ENCODE measurements at places on chromosomes 2 and 18.
A peak's percentile ranks its signal among the peaks of the same experiment; 100 is the strongest.

DNA sequence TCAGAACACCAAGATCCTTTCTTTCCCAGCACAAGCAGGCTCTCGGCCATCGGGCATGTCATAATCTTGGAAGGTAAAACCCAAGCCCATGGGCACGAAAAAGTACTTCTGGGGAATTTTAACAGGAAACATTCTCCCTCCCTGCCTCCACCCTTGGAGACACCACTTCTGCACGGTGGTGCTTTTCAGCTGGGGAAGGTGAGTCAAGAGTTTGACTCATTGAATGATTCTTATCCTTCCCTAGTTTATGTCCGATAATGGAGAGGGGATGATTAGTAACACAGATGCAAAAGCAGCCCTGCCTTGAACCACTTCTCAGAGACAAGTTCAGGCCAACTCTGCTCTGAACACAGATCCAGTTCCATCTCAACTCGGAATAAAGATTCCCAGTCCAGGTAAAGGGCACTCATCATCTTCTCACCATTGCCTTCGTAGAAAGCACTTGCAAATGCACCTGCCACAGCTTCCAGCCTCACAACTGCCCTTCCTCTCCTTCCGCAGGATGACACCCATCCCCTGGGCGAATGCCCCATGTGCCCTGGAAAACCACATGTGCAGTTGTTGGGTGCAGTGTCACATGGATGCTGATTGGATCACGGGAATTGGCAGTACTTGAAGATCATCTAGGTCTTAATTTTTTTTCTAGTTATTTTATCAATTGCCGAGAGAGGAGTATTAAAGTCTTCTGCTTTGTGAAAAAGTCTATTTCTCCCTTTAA lies 136.2 kb downstream of the PXDN start:
- no peak for DNase-seq

- DNase-seq, result no peak
Observed at GRCh38 chr18:48407358-48407757, 1.8 kb downstream of the ZBTB7C start.

DNA sequence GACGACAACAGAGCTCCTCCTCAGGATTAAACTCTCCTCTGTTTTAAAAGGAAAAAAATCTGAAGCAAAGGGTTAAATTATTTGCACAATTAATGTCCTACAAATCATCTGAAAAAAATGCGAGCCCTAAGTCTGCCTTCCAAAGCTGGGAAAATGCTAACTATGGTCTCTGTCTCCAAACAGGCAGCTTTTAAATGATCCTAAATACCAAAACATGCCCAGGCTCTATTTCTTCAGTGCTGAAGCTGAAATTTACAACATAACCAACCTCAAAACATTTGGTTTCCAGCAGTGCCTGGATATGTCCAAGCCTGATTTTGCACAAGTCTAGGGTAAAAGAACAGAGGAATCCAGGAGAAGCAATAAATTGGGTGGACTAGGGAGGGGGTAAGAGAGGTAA lies 57.2 kb downstream of the LBH start:
- DNase-seq, result no peak

GRCh38 chr18:13035249-13035914 lies 44.2 kb downstream of the CEP192 start:
- DNase-seq, result no peak

DNA sequence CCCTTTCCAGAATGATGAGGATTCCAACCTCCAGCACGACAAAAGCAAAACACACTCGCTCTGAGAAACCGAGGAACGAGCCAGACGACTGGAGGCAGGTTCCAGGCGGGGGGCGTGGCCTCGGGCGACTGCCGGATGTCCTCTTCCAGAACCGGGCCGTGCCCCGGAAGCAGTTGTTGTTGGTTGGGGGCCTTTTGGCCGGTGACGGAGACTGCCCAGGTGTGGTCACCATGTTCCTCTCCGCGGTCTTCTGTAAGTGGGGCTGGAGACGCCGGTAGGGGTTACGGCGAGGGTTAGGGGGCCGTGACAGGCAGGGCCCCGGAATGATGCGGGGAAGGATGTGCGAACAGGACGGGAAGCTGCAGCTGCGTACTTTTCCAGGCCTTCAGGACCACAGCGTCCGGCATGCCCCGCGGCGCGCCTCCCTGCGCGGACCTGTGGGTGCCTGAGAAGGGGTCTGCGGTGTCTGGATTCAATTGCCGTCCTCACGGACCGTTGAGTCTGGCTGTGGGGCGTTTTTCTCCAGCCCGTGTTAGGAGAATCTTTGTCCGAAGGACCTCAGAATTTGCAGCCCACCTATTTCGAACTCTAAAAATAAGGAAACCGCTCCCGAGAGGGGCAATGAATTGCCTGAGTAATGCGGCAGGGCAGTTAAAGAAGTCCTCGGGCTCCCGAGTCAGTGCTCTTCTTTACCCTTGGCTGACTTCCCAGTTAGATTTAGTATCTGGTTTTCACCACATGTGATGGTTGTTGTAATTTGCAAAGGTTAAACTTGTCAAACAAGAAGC lies at the start of gene MRPL33:
Gene MRPL33, plus strand, starts transcription at position 172 of the 788 bp plus-strand sequence. Its CDS starts 59 bp downstream, at position 231.
- DNase-seq, result peak; percentile 91

GRCh38 chr2:8219631-8220355 lies 462.1 kb upstream of the ID2 start:
- DNase-seq, result no peak

DNA sequence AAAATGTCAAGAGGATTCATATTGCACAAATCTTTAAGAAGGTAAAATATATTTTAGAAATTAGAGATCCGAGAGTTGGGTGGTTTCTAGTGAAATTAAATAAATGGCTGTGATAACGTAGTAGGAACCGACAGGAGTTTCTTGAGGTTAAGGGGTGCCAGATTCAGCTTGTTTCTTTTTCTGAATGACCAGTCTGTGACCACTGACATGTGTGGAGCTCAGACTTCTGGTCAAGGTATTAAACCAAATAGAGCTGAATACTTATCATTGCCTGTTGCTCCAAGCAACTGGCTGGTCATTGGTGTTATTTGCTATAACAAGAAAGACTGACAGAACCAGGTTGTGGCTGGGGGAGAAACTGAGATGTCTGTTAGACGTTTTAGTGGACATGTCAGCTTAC lies 408.2 kb upstream of the HS6ST1 start:
- no peak for DNase-seq

DNA sequence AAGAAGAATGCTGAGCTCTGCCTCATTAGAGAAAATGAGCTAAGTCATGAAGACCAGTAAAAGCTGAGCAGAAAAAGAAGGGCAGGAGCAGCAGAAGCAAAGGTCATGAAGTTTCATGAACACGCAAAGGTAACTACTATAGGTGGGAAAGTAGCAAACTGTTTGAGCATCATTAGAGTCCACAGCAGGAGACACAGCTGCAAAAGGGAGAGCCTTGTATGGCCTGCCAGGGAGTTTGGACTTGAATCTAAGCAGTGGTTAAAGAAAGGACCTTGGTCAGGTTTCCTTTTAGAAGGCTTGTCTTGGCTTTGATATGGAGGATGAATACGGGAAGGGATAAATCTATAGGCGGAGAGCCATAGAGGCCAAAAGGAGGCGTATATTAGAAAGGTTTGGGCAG lies 34.0 kb downstream of the DAPL1 start:
- no peak for DNase-seq

DNA sequence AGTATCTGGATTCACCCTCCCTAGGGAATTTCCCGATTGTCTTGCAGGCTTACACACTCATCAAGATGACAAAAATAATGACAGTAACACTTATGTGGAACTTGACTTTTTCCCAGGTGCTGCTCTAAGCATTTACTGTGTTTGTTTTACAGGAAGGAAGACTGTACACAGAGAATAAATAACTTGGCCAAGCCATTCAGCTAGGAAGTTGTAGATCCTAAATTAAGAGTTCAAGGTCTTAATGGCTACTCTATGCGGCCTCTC lies 549 bp upstream of the DPP4 start:
- DNase-seq, result no peak

- no peak for DNase-seq
Observed at GRCh38 chr18:5250603-5251002, 44.9 kb downstream of the ZBTB14 start.

- DNase-seq, result no peak
Observed at GRCh38 chr2:98468621-98469236, 24.1 kb downstream of the INPP4A start.

- DNase-seq, result no peak
Observed at GRCh38 chr2:132978840-132979239, 308.8 kb upstream of the LYPD1 start.

GRCh38 chr2:26011990-26012856 lies 21.7 kb upstream of the RAB10 start:
- DNase-seq, result no peak

GRCh38 chr18:48504819-48505218 lies 34.0 kb upstream of the CTIF start:
- no peak for DNase-seq

DNA sequence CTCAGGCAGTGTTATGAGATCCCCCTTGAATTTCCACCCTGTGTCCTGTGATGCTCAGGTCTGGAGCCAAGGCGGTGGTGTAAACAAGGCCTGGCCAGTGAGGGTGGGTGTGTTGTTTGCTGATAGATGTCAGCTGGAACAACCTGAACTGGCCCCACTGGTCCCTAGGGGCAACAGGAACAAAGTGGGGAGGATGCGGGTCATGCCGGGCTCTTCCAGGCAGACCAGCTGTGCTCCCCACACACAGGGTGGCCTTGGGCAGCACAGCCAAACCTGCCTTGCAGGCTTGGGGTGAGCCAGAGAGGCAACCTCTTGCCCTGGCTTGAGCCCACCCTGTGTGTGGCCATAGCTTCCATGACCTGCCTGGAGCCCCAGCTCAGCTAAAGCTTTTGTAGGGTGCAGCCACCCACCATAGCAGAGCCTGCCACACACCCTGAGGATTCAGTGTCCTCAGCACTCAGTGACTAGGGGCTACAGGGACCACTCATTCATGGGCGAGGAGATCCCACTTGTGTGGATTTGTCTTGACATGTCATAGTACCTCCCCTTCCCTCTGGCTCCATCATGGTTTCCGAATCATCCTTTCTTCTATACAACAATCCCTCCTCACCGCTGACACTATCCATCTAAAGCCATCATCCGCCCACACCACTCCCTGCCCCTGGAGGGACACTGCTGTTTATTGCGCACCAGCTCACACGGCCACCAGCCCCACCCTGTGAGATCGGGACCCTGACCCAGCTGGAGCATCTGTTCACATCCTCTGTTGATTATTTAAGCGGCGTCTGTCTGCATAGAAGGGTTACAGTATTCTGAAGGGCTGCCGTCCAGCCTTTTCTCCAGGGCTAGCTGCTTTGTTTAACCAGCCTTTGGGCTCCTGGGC lies 268.8 kb downstream of the CYP26B1 start:
- no peak for DNase-seq

DNA sequence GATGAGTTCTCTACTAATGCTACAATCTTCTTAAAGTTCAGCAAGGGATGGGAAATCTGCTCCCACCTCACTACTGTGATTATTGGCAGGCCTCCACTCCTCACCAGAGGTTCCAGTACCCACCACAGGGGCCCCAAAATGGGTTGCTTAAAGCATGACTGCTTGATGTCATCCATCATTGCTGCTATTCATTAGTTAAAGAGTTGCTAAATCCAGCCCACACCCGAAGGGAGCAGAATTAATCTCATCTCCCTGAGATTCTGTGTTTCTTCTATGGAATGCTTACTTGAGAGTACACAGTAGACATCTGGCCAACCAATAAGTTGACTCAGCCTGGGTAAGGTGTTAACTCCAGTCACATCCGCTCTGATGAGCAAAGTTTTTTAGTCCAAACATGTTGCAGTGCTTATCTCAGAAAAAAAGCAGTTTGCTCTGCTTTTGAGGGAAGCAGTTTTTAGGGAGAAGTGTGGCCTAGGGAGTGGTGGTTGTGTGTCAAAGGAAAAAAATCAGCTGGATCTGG lies 690.2 kb upstream of the POU3F3 start:
- DNase-seq, result no peak

DNA sequence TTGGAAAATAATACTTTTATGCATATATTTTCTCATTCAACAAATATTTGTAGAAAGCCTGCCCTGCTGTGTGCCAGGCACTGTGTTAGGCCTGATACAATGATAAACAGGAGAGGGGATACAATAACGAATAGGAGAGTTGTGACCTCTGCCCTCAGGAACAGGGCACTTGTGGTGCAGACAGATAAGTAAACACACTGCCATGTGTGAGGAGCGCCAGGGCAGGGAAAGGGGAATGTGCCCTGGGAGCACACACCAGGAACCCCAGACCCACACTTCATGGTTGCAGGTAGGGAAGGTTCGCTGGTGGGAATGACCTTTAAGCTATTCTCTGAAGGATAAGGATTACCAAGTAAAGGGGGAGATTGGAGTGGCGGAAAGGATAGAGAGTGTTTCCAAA lies 42.2 kb upstream of the DSC1 start:
- DNase-seq, result no peak

- DNase-seq, result no peak
Observed at GRCh38 chr2:234025891-234026401, 24.6 kb upstream of the SPP2 start.

GRCh38 chr2:226683196-226683595 lies 116.4 kb downstream of the IRS1 start:
- DNase-seq, result no peak

GRCh38 chr2:145538661-145539350 lies 1018.9 kb upstream of the ZEB2 start:
- DNase-seq, result no peak

GRCh38 chr2:188278388-188279092 lies 13.1 kb upstream of the GULP1 start:
- no peak for DNase-seq

DNA sequence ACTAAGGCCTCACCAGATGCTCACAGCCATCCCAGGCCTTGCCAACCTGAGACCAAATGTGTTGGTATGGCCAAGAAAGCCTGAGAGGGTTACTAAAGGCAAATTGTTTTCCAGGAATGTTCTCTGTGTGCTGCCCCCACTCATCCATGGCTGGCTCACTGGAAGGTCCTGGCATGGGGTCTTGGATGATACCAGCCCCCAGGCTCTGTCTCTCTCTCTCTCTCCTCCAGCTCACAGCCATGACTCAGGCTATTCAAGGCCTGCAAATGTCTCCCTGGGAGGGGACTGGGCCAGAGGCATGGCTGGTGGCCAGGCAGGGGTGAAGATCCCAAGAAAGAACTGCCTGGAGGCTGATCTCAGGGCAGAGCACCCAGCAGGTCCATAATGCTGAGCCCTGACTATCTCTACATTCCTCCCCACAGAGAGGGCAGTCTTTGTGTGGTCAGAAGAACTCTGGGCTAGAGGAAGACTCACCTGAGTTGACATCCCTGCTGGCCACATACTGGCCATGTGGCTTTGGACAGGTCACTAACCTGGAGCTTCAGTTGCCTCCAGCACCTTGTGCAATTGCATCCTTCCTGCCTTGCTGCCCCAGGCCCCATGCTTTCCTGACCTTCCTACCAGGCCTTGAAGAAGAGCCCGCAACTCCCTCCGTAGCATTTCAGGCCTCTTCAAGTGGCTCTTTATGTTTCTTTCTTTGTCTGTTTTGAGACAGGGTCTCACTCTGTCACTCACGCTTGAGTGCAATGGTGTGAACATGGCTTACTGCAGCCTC lies 150.4 kb downstream of the ZFP36L2 start:
- DNase-seq, result no peak

- no peak for DNase-seq
Observed at GRCh38 chr2:85763831-85764230, 10.0 kb downstream of the ATOH8 start.

Measured in omental fat pad (tissue), 4 donors.